NCI-H1436 treated with DMSO at 0.1 percent for 48 hours (cell line): ENCODE measurements at places on chromosomes 1 and 21.

- no peak for DNase-seq
Measured at GRCh38 chr1:18629659-18630510, 761 bp upstream of the PAX7 start.

- no peak for DNase-seq
Measured at GRCh38 chr1:174953285-174954072, 46.3 kb upstream of the CACYBP start.

- no peak for DNase-seq
Measured at GRCh38 chr1:182877331-182877730, 38.2 kb downstream of the DHX9 start.

DNA sequence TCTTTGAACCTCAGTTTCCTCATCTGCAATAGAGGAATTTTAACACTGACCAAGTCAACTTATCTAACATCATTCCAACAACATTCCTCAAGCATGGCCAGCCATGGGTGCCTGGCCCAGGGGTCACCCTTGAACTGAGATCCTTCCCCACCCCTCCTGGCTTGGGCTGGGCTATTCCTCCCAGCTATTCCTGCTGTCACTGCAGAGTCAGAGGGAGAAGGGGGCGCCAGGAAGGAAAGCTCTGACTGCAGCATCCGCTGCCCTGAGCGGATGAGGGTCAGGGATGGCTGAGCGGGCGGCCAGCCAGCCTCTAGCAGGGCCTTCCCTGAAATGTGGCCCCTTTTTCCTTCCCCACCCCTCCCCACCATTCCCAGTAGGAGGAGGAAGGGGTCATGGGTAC lies 3.1 kb downstream of the TINAGL1 start:
- no peak for DNase-seq

- DNase-seq = no peak
Measured at GRCh38 chr1:212667223-212668139, 32.2 kb downstream of the BATF3 start.

DNA sequence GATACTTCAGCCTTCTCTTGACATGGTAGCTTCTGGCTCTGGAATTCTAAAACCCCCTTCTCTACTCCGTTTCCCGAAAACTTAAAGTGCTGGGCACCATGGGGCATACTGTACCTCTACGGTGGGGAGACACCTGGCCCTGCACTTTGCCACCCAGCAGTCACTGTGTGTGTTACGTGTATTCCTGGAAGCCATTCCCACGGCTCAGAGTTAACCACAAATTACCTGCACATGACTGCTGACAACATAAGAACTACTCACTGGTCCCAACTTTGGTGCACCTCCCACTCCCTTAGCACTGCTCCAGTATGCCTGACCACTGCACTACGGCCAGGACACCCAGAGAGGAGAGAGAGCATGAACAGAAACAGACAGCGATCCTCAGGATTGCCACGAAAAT lies 29.4 kb upstream of the TMPRSS2 start:
- DNase-seq = no peak
